ENCODE measurements at places on chromosomes 13 and 19.

GRCh38 chr19:41705393-41706174 is 2.8 kb upstream of the CEACAM5 start:
- DNase-seq, result peak; percentile 50

DNA sequence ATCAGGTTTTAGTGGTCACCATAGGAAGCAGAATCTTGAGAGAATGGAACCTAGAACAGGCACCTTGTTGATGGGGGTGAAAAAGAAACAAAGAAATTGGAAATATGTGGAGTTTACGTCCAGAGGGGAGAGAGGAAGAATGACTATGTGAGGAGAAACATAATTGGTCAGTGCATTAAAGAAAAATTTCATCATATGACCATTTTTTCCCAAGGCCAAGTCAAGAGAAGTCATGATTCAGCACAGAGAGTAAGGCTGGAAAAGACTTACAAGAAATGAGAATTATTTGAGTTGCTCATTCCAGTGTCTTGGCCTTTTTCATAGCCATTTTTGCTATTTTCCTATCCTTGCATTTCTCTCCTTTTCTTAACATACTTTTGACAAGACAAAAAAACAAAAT is 421.7 kb downstream of the EFNB2 start:
- DNase-seq, result no peak

DNA sequence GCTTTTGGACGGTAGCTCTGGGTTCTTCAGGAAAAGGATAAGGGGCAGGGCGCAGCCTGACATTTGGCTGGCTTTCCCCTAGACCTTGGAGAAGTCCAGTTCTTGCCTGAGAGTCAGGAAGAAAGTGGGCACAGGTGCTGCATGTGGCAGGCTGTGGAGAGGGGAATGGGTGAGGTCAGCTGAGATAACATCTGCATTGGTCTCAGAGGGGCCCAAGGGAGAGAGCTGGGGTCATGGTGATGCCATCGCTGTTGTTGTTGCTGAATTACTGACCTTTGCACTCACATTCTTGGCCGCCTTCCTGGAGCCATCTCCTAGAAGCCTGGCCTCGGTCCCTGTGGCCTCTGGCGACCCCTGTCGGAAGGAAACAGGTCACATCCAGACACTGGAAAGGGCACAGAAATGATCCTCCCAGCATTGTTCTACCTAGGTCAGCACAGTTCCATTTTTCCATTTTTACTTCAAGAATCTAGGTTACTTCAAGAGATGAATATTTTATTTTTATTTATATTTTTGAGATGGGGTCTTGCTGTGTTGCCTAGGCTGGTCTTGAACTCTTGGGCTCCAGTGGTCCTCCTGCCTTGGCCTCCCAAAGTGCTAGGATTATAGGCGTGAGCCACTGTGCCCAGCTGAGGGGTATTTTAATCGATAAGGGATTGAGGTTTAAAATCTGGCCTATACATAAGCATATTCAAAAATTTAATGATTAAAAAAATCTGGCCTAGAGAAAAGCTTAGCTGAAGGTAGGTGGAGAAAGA is 6.5 kb upstream of the LIPE start:
- peak; percentile 68 for DNase-seq

DNA sequence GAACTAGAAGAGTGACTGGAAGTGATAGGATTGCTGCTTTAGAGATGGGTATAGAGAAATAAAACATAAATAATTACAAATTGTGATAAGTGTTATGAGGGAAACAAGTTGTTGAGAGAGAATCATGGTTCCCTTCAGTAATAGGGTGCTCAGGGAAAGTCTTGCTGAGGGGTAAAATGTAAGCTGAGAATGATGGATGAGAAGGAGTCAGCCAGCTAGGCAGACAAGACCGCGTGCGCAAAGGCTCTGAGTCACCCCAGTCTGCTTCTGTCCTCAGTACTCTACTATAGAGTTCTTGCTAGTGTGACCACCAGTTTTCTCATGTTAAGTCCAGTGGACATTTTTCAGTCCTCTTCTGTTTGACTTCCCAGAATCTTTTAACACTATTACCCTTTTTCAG is 39.5 kb downstream of the PCCA start:
- DNase-seq, result no peak

- no peak for DNase-seq
Observed at GRCh38 chr13:112784811-112785482, 95.1 kb downstream of the ATP11A start.

DNA sequence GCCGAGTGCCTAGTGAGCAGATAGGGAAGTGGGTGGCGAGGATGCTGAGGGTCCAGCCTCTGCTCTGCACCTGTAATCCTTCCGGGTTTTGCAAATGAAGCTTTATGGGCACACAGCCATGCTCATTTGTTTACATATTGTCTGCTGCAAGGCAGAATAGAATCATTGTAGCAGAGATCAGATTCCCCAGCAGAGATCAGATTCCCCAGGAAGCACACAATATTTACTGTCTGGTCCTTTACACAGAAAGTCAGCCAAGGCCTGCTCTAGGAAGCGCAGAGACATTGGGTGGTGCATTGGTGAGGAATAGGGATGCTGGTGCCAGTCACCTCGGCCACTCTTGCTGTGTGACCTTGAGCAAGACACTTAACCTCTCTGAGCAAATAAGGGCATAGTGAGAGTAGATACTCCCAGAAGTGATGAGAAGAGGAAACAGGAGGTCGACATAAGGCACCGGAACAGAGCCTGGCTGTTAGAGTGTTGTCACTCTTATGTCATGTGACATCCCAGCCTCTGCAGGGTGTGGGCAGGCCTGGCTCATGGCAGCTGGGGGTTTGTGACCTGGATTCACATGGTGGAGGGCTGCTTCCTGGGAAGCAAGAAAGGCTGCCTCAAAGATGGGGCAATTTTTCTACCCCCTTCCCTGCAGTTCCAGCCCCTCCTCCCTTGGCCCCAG is 25.6 kb downstream of the CARM1 start:
- no peak for DNase-seq

GRCh38 chr19:4058693-4059452 is 7.8 kb downstream of the ZBTB7A start:
- no peak for DNase-seq

DNA sequence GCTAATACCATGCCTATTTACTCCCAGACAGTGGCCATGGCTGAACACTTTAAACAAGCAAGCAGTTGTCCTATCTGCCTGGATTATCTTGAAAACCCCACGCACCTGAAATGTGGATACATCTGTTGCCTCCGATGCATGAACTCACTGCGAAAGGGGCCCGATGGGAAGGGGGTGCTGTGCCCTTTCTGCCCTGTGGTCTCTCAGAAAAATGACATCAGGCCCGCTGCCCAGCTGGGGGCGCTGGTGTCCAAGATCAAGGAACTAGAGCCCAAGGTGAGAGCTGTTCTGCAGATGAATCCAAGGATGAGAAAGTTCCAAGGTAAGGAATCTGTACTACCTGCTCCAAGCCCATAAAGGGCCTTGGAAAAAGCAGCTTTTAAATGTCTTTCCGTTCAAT is 8.6 kb downstream of the RFPL4AL1 start:
- no peak for DNase-seq

GRCh38 chr19:5293612-5294378 is 46.8 kb downstream of the PTPRS start:
- peak; percentile 57 for DNase-seq

DNA sequence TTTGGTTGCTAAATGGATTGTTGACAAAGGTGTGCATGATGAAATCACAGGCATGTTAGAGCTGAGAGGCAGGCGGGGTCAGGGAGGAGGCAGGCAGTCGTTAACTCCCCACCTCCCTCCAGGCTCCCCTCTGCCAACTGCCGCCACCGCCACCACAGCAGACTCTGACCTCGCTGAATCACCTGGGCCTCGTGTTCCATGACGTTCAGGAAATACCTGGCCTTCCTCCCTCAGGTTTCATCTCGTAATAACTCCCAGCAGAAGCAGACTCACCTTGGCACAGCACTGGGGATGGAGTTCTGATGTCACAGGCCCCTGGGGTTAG is 198.5 kb downstream of the KATNAL1 start:
- DNase-seq, result no peak

- no peak for DNase-seq
Observed at GRCh38 chr13:53240401-53241025, 211.9 kb downstream of the OLFM4 start.

- no peak for DNase-seq
Observed at GRCh38 chr13:33146843-33147611, 130.8 kb downstream of the KL start.

- no peak for DNase-seq
Observed at GRCh38 chr19:2533686-2534422, 57.9 kb downstream of the GADD45B start.

GRCh38 chr19:31943191-31943661 is 402.2 kb upstream of the ZNF507 start:
- no peak for DNase-seq

GRCh38 chr19:19743176-19743575 is 10.3 kb upstream of the ZNF14 start:
- DNase-seq, result no peak

DNA sequence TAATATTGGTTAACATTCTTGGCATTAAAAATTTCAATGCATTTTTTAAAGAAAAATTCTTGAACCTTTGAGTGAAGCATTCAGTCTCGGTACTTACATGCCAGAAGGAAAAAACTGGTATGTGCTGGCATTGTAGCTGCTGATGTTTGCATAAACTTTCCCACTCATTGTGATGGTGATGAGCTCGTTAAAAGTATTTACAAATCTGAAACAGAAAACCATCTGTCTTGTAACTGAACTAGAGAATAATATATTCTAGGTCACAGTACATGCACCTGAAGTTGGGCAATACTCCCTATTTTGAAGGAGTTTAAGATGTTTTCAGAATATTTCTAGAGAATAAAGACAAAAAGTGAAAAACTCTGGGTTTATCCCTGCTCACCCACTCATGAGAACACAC is 64.1 kb downstream of the SLC15A1 start:
- DNase-seq, result no peak

GRCh38 chr19:54256250-54257115 is 590 bp downstream of the LILRB5 start:
- DNase-seq, result no peak

DNA sequence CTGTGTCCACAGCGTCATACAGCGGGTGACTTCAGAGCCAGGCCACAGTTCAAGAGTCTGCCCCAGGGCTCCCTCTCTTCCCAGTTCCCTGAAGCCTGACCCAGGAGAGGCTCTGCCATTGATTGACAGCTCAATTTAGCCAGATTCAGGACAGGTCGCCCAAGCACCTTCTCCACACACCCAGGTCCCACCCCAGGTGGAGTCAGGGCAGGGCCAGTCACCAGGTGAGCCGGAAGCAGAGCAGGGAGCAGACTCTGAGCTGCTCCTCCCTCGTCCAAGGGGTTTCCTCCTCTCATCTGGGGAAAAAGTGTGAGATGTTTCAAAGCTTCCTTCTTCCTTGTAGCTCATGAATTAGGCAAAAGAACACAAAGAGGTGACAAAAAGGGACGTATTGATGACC is 5.6 kb downstream of the CEACAM7 start:
- no peak for DNase-seq

- DNase-seq, result no peak
Observed at GRCh38 chr19:16336571-16336970, 11.9 kb downstream of the KLF2 start.

GRCh38 chr13:100673713-100674571 is 653 bp downstream of the TMTC4 start:
- DNase-seq, result peak; percentile 69

DNA sequence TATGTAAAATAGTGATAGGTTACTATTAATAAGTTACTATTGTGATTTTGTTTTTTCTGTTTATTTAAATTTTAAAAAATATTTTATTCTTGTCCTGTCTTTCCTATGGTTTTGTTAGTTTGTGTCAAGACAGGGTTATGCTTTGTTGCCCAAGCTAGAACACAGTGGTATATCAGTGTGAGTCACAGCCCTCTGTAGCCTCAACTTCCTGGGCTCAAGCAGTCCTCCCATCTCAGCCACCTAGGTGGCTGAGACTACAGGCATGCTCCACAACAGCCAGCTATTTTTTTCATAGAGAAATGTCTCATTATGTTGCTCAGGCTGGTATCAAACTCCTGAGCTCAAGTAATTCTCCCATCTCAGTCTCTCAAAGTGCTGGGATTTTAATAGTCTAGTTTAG is 99.5 kb downstream of the ZNF675 start:
- no peak for DNase-seq

DNA sequence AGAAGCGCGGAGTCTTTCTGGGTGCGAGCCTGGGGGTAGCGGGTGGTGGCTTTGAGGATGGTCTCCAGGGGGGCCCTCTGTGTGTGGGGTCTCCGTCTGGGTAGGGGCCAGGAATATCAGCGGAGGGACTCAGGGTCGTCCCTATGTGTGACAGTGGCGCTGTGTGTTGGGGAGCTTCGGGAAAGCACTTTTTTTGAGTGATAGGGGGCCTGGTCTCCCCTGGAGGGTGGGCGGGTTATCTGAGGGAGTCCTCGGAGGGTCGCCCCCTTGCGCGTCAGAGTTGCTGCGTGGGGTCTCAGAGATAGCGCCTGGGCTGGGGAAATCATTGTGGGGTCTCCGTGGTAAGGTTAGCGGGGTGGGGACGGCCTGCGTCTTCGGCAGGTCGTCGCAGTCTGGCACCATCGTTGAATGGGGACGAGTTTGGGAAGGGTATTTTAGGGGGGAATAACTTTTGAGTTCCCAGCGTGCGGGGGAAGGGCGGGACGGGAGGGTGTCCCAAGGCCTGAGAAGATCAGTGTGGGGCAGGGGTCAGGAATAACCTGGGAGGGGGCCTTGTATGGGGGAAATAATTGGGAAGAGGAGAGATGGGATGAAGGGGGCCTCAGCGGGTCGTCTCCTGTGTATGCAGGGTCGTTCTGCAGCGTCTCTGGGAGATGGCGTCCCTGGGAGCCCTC is 857 bp downstream of the IER2 start:
- DNase-seq, result no peak

DNA sequence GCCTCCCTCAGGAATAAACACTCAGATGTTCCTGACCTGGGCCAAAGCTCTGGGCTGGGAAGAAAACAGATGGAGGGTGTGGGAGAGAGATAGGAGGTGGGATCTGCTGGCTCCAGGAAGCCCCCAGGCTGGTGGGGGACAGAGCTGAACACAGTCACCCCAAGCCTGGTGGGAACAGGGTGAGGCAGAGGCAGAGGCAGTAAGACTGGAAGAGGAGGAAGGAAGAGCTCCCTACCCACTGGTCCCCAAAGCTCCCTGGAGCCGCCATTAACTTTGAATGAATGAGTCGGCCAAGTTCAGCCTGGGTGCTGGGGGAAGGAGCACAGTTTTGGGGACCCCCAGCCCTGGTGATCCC is 801 bp upstream of the KCNN1 start:
- no peak for DNase-seq

DNA sequence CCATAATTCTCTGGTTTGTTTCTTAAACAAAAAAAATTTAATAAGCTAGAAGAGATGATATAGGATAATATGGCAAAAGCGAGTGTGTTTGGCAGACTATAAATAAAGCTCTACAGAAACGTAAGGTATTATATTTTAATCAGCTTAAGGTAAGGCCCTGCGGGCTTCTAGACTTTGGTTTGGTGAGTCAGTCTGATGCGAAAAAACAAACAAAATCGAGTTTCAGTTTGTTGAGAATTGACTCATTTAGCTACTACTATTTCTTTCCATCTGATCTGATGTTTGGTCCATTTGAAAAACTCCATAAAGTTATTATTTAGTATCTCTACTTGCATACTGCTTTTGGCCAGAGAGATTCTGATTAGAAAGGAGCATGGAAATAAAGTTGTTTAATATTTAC is 138.0 kb downstream of the MIPEP start:
- no peak for DNase-seq
